ENCODE measurements at places on chromosomes 2 and 18. TPM values are rescaled to one million over a fixed set of nuclear protein-coding genes. Genes with fewer than 3 reads are reported as not detected.

Gene ANKRD62
- not detected for total RNA-seq

Gene TCF7L1
- 15.5 TPM for total RNA-seq

Gene NPAS2
- 102 TPM for total RNA-seq

Gene FBLN7
- total RNA-seq = 8.9 TPM

Gene TLX2
- total RNA-seq = not detected

Gene FHOD3
- 25.7 TPM for total RNA-seq

Gene FAM98A
- 51.3 TPM for total RNA-seq

Gene CXCR1
- not detected for total RNA-seq

Gene IL18RAP
- 2.6 TPM for total RNA-seq

Gene TRPM8
- total RNA-seq = not detected

Gene TMEM178A
- 2.9 TPM for total RNA-seq

Gene TM4SF20
- total RNA-seq = not detected
